Activated effector memory CD4-positive, alpha-beta T cell treated with anti-CD3 and anti-CD28 coated beads, Interleukin-2, amount 50 U/mL, for 16 hours (primary cell): ENCODE measurements at places on chromosomes 12 and 14.

DNA sequence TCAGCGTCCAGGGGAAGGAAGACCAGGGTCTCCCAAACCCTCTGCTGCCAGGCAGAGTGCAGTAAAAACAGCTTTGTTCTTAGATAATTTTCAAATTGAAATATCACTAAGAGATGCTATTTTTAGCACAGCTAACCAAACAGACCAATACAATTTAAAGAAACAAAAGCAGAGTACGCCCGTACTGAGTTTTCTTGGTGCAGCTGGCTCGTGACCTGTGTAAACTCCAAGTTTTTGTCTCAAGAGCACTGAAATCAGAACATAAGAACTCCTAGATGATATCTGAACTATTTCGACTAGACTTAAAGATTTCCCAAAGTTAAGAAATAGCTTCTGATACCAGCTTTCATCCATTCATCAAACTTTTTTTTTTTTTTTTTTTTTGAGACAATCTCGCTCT is 10.3 kb downstream of the ARF3 start:
- no peak for DNase-seq

GRCh38 chr12:62129291-62129690 is 130.9 kb upstream of the USP15 start:
- no peak for DNase-seq

DNA sequence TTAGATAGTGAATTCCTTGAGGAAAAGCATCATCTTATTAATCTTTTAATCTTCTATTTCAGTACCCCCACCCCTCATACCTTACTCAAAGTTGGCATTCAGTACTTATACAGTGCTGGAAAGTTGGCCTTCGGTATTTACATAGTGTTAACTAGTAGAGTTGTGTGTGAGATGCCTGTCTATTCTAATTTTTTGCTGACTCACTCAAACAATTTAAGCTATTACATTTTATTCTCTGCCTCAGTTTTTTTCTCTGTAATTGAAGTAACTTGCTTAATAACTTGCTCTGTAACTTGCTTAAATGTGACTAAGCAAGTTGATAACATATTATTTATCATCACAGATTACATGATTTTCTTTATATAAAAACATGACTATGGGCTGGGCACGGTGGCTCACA is 20.3 kb downstream of the DNAL1 start:
- no peak for DNase-seq

- DNase-seq: no peak
These were observed 45.2 kb downstream of the GRIP1 start for GRCh38 chr12:66633676-66634075.

GRCh38 chr14:34051966-34052657 is 101.2 kb upstream of the EGLN3 start:
- no peak for DNase-seq

DNA sequence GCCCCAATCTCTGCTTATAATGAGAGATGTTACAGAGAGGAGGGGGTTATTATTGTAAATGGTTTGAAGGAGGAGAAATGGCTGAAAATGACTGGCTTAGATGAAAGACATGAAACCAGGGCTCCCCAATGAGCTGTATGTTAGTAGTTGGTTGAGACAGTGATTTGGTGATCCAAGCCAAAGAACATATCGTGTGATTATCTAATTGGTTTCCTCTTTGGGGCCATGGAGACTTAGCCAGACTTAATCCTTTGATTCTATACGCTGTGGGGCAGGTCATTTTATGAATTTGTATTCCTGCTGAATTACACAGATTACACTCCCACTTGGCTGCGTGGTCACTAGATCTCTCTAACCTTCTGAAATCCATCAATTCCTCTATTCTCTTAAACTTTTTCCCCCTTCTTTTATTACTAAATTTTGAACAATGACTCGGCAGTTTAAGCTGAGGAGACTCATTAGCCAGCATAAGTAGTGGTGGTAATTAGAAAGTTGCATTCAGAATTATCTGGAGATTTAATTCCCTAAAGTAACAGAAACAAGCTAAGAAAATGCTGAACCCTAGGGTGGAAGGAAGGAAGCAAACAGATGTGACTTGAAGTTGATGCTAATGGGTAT is 5.3 kb downstream of the TTC8 start:
- DNase-seq: no peak

- DNase-seq: no peak
These were observed 200.3 kb downstream of the KTN1 start for GRCh38 chr14:55780156-55780946.

- peak; percentile 85 for DNase-seq
These were observed 66.7 kb downstream of the CCDC88C start for GRCh38 chr14:91350813-91351511.

- no peak for DNase-seq
These were observed 40.1 kb upstream of the CRY1 start for GRCh38 chr12:107133462-107133861.

GRCh38 chr12:68069275-68069674 is 80.0 kb downstream of the IFNG-AS1 start:
- no peak for DNase-seq

DNA sequence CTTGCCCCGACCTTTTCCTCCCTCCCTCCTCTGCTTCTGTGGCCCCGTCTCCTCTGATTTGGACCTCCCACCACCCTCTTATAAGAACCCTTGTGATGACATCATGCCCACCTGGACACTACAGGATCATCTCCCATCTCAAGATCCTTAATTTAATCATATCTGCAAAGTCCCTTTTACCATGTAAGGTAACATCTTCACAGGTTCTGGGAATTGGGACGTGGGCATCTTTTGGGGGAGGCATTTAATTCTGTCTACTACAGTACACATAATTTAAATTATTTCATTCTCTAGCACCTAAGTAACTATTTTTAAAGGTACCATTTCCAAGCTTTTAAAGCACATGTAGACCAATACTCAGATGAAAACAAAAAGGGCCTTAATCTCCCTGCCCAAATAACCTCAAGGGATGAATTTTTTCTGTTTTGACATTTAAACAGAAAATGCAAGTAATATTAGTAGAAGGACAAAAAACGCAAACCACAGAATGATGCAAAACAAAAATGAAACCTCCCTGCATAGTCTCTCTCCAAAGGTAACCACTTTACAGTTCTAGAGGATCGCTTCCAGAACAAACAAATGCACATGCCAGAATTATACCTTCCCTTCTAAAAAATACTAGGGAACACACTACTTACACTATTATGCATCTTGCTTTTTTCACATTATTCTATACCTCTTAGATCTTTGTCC is 222.1 kb downstream of the AACS start:
- DNase-seq: no peak

GRCh38 chr14:75426332-75427125 is 1.3 kb upstream of the JDP2 start:
- no peak for DNase-seq

GRCh38 chr12:64469455-64470142 is 17.7 kb downstream of the TBK1 start:
- DNase-seq: no peak

GRCh38 chr14:81178063-81178462 is 42.7 kb downstream of the GTF2A1 start:
- no peak for DNase-seq

- no peak for DNase-seq
These were observed 14.8 kb downstream of the DDX24 start for GRCh38 chr14:94066089-94066676.

DNA sequence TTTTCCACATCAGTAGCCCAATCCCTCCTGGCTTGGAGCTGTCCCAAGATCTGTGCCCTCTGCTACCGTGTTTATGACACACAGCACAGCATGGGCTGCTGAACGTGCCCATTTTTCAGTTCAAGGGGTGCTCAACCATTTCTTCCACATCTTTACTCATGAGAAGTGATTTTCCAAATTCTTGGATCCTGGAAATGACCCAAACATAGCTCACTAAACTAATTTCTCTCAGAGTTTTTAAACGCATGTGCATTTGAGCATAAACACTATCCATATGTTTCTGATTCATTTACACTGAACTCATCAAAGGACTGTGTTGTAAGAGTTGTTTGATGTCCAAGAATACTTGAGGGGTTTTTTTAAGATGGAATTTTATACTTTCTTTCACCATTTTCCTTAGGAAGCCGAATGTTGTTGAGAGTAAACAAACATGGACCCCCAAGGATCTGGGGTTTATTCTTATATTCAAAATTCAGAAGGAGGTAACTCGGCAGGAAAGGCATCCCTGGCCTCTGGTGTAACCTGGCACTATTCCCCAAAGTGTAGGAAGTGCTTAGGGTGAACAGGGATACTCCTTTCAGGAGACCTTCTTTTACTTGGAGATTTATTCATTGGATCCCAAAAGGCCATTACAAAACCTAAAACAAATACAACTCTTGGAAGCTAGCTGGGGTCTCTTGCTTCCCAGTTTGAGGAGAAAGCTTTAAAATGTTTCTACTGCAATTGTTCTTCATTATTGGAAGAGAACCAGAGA is 215.0 kb downstream of the BMP4 start:
- no peak for DNase-seq

GRCh38 chr12:11812586-11813437 is 163.3 kb downstream of the ETV6 start:
- no peak for DNase-seq

GRCh38 chr14:52399104-52399503 is 85.0 kb downstream of the PTGER2 start:
- no peak for DNase-seq

DNA sequence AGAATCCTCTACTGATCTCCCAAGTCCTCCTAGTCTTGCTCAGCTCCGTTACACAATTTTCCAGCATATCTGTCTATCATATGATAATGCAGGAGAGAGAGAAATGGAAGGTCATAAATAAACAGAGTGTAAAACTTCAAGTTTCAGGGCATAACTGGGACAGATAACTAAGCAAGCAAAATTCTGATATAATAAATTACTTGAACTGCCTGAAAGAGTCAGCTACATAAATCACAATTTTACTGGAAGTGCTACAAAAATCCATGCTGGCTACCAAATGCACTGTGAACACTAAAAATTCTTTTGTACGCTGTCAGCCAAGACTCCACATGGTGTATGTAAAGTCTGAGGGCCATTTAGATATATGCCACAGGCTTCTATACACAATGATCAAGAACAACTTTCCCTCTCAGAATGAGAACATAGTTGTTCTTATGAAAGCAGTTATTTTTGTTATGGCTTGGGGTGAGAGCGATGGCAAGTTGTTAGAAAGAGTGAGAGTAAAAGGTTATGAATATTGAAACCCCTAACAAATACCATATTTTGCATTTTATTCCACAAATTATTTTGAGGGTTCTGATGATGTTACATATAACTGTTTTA is 41.1 kb downstream of the GRIP1 start:
- no peak for DNase-seq

DNA sequence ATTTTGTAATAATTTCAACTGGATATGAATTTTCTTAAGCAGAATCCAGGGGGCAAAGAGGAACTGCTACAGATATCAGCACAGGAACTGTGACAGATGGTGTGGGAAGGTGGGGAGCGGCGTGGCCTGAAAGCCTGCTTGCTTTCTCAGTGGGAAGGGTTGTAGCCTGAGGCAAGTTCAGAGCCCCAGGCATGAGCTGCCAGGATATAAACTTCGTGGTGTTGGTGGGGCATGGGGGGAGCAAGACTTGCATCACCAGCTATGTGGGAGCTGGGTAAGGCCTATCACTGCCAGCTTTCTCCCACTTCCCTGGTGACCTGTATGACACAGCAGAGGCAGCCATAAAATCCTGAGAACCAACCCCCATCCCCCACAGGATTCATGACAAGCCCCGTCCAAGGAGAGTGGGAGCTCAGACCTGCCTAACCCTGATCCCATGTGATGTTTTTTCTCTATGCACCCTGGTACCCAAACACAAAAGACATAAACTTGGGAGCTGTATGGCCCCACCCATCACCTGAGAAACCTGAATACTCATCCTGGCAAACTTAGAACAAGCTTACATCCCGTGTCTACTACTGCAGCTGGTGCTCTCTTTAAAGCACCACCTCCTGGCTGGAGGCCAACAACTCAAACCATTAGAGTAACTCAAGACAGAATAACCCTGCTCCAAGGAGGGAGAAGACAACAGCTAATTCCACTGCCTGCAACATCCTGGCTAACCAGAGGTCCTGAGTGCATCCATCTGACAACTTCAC is 16.5 kb downstream of the CLEC1A start:
- DNase-seq: no peak

DNA sequence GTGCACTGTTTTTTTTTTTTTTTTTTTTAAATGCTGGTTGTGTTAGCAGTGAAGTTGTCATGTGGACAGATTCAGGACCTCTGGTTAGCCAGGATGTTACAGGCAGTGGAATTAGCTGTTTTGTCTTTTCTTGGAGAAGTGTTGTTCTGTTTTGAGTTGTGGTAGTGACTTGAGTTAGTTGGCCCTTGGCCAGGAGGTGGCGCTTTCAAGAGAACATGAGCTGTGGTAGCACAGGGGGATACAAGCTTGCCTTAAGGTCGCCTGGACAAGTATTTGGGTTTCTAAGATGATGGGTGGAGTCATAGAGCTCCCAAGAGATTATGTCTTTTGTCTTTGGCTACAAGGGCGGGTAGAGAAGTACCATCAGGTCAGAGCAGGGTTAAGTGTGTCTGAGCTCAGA is 33.3 kb upstream of the CCDC198 start:
- no peak for DNase-seq

DNA sequence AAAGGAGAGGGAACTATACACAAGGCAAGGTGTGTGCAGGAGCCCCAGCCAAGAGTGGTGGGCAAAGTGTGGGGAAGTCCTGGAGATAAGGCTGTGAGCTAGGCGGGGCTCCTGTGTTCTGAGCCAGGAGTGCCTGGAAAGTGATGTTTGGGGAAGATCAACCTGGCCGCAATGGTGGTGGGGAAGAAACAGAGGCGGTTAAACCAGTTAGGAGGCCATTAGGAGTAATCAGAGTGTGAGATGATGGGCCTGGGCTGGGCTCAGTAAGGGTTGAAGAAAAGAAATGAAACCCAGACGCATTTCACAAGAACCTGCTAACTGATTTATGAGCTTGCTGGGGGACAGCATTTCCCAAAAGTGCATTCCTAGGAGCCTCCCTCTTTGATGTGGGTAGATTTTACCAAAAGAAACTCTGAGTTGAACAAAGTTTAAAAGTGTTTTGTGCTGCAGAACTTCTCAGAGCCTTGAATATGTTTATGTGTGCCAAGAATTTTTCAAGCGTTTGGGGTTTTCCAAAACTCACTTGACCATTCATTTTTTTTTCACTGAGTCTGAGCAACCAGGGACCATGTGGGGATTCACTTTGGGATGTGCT is 34.2 kb upstream of the LRP1-AS start:
- no peak for DNase-seq

GRCh38 chr12:120703311-120703942 is 6.8 kb upstream of the UNC119B start:
- no peak for DNase-seq

DNA sequence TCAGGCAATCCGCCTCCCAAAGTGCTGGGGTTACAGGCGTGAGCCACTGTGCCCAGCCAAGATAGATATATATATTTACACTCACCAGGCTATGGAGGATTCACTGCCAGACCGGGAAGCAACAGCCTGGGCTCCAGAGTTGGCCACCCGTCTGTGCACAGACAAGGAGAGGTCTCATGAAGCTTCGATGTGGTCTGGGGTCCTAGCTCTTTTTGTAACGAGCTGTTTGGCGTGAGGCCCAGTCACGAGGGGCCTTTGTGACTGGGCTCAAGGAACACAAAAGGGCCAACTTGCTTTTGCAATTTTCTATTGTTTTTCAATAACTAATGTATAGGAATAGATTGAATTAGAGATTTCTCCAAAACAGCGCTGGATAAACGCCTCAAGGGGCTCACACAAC is 77.6 kb upstream of the EIF5 start:
- DNase-seq: no peak
